ENCODE measurements at places on chromosomes 16 and 17.

DNA sequence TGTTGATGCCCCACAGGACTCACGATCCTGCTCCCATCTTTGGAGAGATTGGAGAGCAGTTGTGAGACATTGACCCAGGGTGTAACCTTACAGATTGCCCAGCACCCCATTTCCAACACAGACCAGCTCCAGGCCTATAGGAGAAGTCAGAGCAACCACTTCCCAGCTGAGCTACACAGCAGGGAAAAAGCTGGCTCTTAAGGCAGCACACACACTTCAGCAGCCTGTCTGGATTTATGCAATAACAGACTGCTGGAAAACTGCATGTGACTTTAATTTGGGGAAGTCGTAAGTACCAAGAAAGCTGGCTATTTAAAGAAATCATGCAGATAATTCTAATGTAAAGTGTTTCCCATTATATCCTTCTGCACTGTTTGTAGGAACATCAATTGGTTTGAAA lies 30.8 kb downstream of the NOG start:
- DNase-seq, result no peak

- DNase-seq, result no peak
These were observed 764 bp upstream of the SMURF2 start for GRCh38 chr17:64662774-64663367.

- DNase-seq, result no peak
These were observed 9.2 kb downstream of the MPV17L start for GRCh38 chr16:15404792-15405191.

GRCh38 chr16:88936556-88937205 lies 40.3 kb downstream of the CBFA2T3 start:
- no peak for DNase-seq

GRCh38 chr16:89376812-89377452 lies 113.4 kb downstream of the ANKRD11 start:
- DNase-seq, result no peak

DNA sequence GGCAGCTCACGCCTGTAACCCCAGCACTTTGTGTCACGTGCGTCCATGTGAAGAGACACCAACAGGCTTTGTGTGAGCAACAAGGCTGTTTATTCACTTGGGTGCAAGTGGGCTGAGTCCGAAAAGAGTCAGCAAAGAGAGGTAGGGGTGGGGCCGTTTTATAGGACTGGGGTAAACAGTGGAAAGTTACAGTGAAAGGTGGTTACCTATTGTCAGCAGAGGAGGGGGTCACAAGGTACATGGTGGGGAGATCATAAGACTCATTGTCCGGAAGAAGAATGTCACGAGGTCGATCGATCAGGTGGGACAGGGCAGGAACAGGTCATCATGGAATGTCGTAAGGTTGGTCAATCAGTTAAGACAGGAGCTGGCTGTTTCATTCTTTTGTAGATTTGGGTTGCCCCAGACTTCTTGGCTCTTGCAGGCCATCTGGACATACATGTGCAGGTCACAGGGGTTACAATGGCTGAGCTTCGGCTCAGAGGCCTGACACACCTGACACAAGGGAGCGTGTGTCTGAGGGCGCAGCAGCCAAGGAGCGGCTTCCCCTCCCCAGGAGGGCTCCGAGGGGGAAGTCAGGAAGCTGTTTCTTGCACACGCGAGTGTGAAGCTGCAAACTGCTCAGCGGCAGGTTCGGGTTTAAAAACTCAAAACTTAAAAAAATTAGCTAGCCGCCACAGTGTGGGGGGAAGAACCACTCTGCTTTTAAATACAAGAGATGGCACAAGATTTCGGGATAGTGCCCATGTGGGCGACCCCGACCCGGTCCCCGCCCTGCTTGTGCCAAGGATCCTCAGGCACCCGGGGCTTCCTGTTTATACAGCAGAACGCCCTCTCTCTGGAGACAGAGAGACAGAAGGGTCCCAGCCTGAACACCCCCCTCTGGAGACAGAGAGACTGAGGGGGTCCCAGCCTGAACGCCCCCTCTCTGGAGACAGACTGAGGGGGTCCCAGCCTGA lies 12.4 kb upstream of the TEX19 start:
- no peak for DNase-seq

- DNase-seq, result no peak
These were observed 615.6 kb upstream of the SOX9 start for GRCh38 chr17:71505200-71505599.

DNA sequence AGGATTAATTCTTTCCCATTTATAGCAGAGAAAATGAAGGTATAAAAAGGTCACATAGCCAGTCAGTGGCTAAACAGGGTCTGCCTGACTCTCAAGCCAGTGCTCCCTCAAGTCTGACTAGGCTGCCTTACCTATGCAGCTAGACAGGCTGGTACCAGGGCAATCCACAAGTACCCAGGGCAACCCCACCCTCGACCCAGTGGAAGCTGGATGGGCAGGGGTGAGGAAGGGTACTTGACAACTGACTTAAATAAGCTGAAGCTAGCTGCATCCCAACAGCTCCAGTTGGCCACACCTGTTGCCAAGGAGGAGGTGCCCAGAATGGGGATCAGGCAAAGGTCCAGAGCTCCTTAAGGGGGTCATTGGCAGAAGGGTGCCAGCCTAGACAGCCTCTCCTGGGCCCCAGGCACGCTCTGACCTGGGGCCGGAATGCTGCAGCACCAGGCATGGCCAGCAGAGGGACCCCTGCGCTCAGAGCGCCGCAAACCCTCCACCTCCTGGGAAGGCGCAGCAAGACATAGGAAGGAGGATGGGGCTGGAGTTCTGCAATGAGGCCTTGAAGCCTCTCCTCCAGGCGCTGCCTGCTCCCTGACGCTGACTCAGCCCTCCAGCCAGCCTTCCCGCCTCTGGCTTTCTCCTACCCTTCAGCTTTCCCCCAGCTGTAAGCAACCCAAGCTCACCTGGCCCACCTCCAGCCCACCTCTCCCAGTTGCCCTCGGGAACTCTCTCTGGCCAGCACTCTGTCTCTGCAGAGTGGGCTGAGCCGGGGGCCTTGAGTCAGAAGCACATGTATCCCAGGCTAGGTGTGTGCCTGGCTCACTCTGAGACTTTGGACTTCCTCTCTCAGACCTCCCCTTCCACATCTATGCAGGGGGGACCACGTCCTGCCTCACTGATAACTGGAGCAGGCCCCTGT lies 28.8 kb downstream of the MPP2 start:
- DNase-seq, result peak; percentile 47

DNA sequence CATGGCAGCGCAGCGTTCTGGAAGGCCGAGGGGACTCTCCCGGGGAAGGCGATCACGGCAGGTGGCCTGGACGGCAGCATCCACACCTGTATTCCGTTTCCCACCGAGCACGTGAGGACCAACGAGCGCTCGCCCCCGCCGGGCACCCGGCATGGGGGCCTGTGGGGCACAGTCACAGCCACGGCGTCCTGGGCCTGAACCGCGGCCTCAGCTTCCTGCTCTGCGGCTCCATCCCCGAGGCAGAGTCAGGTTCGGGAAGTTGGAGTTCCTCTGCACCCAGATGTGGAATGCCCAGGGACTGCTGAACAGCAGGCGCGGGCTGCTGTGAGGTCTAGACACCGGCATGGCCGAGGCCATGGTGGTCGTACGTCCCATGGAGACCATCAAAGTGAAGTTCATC lies 1713.9 kb downstream of the TP53TG3F start:
- DNase-seq, result no peak

- no peak for DNase-seq
These were observed 1.5 kb downstream of the HEATR6 start for GRCh38 chr17:60077226-60077625.

- no peak for DNase-seq
These were observed 197.6 kb downstream of the MAF start for GRCh38 chr16:79402920-79403319.

DNA sequence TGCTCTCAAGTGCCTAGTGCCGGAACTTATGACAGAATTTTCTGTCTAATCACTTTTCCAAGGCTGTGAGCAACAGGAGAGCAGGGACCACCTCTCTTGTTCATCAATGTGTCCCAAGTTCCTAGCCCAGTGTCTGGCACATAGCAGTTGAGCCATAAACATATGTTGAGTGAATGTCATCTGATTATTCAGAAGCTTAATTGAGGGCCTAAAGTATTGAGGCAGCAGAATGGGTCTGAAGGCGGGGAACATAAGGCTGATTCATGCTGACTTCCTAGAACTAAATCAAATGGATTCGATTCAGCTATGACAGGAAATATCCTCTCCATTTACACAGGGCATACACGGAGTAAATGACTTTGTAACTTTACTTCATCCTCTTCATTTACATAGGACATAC lies 438.0 kb upstream of the ZFHX3 start:
- no peak for DNase-seq

DNA sequence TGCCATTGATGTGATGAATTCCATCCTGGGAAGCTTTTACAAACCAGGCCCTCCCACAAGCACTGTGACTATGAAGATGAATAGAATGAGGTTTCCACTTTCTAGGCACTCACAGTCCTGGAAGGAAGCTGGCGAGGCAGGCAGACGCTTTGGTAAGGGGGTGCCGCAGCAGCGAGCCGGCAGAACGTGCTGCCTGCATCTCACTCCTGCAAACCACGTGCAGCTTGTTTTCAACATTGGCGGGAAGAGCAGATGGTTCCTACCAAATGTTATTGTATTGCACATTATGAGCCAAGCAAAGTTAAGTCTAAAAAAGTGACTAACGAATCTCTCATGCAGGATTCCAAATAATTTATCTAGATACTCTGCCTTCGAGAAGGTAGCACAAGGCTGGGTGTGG lies 3.7 kb upstream of the DNAI2 start:
- no peak for DNase-seq

DNA sequence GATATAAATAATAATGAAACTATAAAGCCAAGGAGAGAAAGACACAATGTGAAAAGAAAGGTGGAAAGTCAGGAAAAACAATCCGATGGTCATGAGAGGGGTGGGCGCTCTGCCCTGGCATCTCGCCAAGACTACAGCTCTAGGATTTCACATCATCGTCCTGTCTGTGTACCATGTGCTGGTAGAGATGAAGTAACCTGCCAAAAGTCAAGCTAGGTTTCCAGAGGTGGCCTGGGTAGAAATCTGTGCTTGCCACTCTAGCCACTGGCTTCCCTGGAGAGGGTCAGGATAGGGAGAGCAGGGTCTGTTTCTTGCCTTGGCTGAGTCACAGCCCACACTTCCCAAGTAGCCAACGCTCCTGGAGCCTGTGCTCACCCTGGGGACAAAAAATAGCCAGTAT lies 31.0 kb upstream of the TRAP1 start:
- DNase-seq, result no peak

GRCh38 chr17:57833179-57833939 lies 16.5 kb downstream of the MRPS23 start:
- DNase-seq, result peak; percentile 65

GRCh38 chr16:60100371-60100770 lies 1366.3 kb upstream of the GOT2 start:
- no peak for DNase-seq

DNA sequence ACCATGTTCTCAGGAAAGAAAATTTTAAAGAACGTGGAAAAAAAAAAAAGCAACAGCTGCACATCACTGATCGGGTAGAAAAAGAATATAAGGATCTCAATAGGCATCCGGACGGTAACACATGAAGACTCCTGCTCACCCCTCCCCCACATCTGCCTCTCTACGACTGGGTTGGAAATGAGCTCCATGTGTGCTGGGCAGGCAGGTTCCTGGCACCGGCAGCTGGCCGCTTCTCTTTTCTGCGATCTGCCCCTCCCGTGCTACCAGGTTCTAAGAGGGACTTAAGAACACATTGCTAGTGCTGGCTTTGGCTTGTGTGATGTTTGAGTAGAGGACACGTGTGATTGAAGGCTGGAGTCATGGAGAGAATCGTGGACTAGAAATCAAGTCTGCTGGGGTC lies 115.5 kb downstream of the AATF start:
- no peak for DNase-seq

- DNase-seq, result no peak
These were observed 55.4 kb downstream of the NLK start for GRCh38 chr17:28097901-28098300.

DNA sequence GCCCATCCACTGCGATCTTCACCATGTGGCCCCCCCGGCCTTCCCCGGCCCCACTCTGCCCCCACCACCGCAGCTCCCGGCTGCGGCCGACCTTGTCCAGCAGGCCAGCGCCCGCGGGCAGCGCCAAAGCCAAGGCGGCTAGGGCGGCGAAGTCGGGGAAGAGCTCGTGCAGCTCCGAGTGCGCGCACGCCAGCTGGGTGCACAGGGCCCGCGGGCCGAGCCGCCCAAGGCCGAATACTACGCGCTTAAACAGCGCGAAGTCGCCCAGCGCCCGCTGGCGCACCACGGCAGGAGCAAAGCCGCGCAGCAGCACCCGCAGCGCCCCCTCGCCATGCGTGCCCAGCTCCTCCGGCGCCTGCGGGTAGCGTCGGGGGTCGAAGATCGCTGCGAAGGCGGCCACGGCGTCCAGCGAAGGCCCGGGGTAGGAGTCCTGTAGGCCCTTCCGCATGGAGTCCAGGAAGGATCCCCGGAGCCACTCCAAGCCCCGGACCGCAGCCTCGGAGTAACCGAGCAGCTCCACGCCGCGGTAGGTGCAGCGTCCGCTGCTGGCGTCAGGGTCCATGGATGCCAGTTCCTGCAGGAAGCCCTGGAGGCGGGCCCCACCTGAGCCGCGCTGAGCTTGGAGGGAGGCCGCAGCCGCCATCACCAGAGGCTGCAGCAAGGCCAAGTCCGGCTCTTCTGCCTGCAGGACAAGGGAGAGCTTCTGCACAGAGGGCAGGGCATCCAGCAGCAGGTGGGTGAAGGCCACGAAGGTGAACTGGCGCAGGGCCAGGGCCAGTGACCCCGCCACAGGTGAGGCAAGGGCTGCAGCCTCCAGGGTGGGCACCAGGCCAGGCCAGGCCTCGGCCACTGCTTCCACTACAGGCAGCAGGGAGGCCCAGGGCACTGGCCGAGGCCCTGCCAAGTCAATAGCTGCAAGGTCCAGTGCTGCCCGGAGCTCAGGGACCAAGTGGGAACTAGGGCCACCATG lies 10.3 kb downstream of the C17orf113 start:
- no peak for DNase-seq

GRCh38 chr16:15608398-15609285 lies 34.3 kb downstream of the MARF1 start:
- DNase-seq, result no peak

DNA sequence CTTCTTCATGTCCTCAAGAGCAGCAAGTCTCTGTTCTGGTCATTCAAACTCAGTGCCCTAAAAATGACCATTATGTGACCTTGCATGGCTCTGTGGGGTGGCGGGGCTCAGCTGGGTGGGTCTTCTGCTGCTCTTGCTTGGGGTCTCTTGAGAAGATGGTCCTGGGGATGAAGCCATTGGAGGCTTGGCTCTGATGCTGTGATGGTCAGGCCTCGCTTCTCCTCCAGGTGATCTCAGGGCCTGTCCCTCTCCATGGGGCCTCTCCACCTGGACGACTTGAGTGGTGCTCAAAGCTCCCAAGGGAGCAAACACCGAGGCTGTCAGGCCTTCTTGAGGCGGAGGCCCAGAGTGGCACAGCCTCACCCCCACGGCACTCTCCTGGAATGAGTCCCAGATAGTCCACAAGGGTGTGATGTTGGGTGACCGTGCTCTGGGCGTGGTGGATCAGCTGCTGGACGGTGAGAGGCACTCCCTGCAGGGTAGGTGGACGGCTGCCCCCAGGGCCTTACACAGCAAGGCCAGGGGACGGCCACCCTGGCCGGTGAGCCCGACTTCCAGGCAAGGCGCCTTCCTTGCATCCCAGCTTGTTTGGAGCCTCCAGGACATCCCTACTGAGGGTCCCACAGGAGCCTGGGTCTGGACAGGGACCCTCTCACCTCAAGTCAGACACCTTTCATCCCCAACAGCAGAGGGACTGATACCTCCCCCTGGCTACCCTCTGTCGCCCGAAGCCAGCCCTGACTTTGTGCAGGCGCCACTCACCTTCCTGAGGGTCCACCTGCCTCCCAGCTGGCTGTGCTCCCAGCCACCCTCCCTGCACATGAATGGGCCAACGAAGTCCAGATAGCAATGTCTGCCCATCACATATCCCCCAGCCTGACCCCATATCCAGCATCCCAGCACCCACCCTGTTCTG lies 48.7 kb downstream of the USP22 start:
- DNase-seq, result no peak

- no peak for DNase-seq
These were observed 176.4 kb upstream of the GSE1 start for GRCh38 chr16:85436636-85437165.
